ENCODE measurements at places on chromosomes 11 and 22.

DNA sequence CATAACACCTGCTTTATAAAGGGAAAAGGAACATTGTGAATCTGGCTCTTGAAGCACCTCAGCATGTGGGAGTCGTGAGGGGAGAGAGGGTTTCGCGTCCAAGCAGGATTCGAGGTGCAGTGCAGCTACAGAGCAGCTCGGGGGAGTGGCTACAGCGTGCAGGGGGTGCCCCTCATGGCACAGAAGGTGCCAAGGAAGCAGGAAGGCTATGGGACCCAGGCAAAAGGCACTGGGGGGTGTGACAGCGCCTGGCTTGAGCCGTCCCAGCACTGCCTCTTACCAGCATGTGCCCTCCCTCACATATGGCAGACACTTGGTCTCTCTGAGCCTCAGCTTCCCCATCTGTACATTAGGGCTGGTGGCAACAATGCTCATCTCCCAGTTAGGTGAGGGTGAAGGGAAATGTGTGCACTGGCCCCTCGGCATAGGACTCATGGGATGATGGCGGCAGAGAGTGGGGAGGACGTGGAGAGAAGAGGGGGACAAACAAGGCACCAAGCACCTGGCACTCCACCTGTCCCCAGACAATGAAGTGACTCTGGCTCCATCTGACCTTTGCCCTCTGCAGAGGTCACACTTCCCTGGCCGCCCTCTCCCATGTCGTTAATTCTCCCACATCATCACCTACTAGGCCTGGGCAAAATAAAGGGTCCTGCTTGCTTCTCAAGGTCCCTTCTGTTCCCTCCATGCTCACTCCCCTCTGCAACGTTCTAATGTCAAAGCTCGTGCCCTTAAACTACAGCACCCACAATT lies 10.4 kb downstream of the TNKS1BP1 start:
- DNase-seq: no peak

GRCh38 chr22:46634011-46634699 lies 14.0 kb downstream of the GRAMD4 start:
- no peak for DNase-seq

DNA sequence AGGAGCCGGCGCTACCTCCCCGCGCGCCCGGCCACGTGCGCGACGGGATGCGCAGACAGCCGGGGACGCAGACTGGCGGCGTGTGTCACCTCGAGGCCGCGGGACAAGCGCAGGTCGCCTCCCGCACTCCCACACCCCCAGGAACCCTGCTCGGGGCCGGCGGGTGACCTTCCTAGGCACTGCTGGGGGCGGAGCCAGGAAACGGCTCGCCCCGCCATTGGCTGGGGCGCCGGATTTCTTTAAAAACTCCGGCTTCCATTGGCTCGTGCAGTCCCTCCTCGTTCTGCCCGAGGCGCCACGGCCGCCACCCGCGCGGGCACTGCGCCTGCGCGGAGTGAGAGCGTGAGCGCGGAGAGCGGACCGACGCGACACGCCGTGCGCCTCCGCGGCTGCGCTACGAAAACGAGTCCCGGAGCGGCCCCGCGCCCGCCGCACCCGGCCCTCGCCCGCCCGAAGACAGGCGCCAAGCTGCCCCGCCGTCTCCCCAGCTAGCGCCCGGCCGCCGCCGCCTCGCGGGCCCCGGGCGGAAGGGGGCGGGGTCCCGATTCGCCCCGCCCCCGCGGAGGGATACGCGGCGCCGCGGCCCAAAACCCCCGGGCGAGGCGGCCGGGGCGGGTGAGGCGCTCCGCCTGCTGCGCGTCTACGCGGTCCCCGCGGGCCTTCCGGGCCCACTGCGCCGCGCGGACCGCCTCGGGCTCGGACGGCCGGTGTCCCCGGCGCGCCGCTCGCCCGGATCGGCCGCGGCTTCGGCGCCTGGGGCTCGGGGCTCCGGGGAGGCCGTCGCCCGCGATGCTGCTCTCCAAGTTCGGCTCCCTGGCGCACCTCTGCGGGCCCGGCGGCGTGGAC lies at the start of gene PIM3:
PIM3 (plus strand) TSS at position 614 of the 846 bp plus-strand sequence; CDS start at position 790, 176 bp downstream.
- peak; percentile 98 for DNase-seq

- no peak for DNase-seq
These were observed 2.0 kb downstream of the PLEKHA7 start for GRCh38 chr11:17012179-17012578.

- peak; percentile 90 for DNase-seq
These were observed 50.8 kb downstream of the FBLN1 start for GRCh38 chr22:45553351-45554039.

GRCh38 chr11:122099374-122100036 lies 16.5 kb downstream of the BLID start:
- DNase-seq: peak; percentile 80

DNA sequence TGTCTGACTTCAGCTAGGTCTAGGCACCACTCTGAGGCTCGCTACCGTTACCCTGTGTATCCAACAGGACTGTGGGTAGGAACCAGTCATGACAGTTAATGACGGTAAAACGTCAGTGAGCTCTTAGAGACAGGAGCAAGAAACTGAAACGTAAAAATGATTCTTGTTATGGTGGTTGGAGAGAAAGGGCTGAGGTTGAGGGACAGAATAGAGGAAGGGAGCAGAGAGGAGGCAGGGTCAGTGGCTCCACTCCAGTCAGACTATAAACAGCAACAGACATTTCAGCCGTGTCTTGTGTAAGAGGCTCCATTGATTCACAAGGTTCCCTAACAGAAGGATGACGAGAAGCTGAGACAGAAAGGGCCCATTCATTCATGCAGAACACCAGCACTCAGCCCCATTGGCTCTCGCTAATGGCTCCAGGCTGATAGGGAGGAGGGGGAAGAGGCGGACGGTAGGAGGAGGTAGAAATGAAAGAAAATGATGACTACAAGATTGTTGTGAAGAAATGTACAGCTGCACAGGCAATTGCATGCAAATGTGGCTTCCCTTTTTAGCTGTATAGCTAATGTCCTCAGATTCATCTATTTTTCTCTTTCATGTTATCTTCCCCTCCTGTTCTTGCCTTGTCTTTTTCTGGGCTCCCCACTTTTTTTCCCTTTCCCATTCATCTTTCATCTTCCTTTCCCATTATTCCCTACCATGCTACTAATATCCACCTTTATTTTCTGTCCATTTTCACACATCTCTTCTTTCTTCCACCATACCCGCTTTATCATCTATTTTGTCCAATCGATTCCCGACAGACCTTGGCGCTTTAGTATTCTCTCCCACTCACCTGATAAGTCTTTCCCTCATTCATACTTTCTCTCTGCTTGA lies 34.3 kb downstream of the ETS1 start:
- peak; percentile 63 for DNase-seq

DNA sequence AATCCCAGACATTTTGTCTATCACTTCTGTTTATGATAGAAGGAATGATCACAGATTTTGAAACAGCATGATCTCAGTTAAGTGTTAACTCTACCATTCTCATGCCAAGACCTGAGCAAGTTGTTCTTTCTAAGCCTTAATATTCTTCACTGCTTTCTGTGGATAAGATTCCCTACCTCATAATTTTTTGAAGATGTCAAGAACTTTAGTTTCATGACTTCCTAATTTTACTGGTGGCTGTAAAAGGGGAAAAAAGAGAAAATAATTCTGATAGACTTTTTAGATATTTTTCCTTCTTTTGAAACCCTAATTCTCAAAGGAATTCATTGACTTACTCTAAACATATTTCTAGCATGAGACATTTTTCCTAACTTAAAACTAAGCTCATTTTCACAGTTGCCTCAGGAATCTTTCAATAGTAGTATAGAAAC lies 520.0 kb upstream of the LUZP2 start:
- peak; percentile 60 for DNase-seq

- DNase-seq: peak; percentile 91
These were observed 281.9 kb downstream of the CADM1 start for GRCh38 chr11:115222218-115222862.

DNA sequence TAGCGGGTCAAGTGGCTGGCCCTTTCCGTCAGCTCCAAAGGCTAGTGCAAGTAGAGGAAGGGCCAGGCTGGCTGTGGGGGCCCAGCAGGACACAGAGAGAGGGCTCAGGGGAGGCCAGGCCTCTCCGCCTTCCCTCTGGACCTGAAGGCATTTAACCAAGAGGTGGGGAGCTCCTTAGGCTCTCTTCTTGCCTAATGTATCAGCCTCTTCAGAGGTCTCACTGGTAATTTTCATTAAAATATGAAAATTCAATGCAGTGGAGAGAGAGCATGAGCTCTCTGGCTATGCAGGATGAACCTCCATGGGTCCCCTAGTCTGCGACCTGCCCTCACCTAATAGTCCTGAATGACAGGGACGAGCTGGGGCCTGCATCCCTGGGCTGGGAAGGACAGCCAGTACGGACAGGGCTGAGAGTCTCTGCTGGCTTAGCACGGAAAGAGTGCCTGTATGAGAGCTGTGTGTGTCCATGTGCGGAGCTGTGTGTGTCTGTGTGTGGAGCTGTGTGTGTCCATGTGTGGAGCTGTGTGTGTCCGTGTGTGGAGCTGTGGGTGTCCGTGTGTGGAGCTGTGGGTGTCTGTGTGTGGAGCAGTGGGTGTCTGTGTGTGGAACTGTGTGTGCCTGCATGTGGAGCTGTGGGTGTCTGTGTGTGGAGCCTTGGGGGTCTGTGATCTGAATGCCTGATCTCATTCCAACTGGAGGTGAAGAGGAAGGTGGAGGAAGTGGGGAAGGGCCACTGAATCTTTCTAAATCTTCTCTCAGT lies 2.4 kb downstream of the ALX4 start:
- DNase-seq: no peak

DNA sequence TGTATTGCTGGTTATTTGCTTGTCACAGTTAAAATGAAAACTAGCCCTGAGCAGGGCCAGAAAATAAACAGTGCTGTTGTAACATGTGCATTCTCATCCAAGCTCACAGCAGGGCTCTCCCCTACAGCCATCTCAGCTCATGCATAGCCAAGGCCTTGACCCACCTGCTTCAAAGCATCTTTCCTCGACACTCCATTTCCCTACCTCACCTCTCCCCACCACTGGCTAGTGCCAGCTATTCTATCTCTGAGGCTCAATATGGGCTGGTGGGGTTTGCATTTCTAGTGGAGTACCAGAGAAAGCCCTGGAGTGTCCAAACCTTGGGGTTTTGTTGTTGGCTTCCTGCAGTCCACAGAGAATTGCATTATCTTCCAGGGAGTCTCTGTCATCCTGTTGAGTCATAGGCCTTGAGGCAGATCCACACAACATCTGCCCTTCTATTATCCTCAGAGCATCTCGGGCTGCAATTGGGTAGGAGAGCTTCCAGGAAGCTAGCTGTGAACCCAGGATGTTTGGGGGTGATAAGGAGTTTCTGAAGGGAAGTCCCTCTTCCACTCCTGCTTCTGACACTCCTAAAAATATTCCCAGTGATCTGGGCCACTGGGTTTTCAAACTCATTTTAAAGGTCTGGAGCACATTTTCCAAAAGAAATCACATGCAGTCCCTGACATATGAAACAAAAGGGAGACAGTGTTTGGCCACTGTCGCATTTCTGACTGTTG lies 36.1 kb upstream of the AMOTL1 start:
- DNase-seq: peak; percentile 91

DNA sequence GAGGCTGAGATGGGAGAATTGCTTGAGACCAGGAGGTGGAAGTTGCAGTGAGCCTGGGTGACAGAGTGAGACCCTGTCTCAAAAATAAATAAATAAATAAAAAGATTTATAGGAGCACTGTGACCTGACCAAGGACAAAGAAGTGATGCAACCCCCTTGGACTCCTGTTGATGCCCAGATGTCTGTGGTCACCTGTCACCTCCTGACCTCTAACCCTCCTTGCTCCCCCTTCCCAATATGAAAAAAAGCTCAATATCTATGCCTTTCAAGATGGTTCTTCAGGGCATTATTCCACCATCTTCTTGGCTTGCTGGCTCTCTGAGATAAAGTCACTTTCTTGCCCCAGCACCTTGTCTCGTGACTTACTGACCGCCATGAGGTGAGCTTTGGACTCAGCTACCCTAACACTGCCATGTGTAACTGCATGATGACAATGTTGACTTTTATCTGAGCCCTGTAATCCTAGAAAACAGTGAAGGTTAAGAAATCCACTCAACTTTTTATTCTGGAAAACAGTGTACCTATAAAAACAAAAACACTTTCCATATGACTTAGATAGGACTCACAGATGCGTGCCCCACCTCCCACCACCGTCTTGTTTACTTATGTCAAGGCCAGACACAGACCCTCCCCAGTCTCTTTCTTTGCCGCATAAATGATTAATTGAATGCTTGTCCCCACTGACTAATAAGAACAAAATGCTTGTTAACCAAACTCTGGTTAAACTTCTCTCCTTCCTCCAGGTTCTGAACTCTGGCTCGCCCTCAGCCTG lies 360.5 kb downstream of the BUD13 start:
- DNase-seq: no peak

DNA sequence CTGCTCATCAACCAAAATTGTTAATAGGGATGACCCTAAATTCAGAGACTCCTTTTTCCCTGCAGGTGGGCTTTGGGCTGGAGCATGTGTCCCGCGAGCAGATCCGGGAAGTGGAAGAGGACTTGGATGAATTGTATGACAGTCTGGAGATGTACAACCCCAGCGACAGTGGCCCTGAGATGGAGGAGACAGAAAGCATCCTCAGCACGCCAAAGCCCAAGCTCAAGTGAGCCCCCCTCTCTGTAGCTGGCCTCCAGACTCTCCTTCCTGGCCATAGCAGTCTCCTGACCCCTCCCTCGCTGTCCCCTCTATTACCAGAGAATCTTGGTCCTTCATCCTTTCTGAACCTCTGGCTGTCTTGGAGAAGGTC lies 47.9 kb upstream of the RAB1B start:
- no peak for DNase-seq

- no peak for DNase-seq
These were observed 14.3 kb downstream of the ARFGAP3 start for GRCh38 chr22:42842658-42843370.

DNA sequence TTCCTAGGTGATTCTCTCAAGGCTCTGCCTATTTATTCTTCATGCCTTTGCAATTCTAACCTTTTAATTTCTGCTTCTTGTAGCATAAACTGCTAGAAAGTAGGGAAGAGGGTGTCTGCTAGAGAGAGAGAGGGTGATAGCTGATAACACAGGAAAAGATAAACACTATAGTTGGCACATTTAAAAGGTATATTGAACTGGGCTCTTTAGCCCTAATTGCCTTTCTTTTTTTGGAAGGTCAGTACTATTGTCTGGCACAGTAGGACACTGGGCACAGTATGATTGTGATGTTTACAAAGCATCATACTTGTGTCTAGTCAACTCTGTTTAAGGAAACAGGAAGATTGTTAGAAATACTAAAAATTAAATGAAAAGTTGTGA lies 33.3 kb downstream of the TEAD1 start:
- no peak for DNase-seq

DNA sequence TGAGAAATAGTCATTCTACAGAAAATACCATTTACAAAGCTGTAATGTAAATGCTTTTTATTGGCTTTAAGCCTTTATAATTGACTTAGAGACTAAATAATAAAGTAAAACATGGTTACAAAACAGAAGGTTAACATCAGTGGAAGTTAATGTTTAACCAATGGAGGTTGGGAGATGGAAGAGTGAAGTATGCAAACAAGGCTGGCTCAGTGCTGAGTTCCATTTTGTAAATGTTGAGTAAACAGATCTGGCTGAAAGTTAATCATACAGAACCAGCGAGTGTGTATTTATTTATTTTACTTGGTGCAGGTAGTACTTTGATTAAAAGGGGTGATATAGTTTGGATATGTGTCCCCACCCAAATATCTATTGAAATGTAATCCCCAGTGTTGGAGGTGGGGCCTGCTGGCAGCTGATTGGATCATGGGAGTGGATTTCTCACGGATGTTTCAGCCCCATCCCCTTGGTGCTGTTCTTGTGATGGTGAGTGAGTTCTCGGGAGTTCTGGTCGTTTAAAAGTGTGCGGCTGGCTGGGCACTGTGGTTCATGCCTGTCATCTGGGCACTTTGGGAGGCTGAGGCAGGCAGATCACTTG lies 827.4 kb downstream of the OPCML start:
- DNase-seq: no peak

GRCh38 chr11:11481371-11481770 lies 128.3 kb upstream of the CSNK2A3 start:
- no peak for DNase-seq

GRCh38 chr22:37496651-37497050 lies 10.5 kb upstream of the MFNG start:
- peak; percentile 46 for DNase-seq
